ENCODE measurements at places on chromosomes 3 and 15.
A peak's percentile ranks its signal among the peaks of the same experiment; 100 is the strongest.

GRCh38 chr3:188468196-188468595 is 314.2 kb downstream of the LPP start:
- DNase-seq: no peak

GRCh38 chr3:32077260-32078084 is 28.9 kb upstream of the GPD1L start:
- no peak for DNase-seq

- DNase-seq: no peak
Measured at GRCh38 chr3:150107429-150108175, 136.9 kb upstream of the PFN2 start.

DNA sequence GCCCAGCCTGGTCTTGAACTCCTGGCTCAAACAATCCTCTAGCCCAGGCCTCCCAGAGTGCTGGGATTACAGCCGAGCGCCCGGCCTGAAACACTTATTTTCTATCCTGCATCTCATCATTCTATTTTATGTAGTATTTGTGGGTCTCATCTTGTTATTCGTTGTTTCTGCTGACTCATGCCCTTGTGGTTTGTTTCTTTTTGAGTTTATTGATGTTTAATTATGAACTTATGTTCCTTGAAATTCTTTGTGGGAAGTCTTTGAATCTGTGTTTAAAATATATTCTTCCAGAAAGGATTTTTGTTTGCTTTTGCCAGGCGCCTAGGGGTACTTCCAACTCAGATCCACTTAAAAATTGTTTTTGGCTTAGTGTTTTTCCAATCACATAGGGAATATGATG is 78.3 kb upstream of the C15orf39 start:
- no peak for DNase-seq

- DNase-seq: peak; percentile 87
Measured at GRCh38 chr15:78979456-78980320, 34.8 kb upstream of the CTSH start.

GRCh38 chr3:165549665-165550064 is 287.6 kb downstream of the BCHE start:
- DNase-seq: no peak

GRCh38 chr3:125302932-125303331 is 72.2 kb downstream of the ZNF148 start:
- DNase-seq: no peak

DNA sequence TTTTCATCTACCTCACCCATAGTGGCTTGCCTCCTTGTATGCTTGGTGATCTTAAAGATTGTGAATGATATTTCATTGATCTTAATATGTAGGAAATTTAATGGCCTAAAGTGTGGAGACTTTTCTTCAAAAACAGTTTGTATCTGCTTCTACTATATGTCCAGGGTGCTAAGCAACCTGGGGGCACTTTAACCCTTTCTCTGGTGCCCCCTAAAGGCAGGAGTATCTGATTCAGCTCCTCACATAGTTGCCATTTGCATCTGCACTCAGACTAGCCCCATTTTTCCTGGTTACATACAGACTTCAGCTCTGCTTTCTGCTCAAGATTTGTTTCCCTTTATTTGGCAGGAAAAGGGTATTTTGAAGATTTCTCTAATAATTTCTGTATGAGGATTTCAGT is 5.2 kb upstream of the PFN2 start:
- peak; percentile 29 for DNase-seq

DNA sequence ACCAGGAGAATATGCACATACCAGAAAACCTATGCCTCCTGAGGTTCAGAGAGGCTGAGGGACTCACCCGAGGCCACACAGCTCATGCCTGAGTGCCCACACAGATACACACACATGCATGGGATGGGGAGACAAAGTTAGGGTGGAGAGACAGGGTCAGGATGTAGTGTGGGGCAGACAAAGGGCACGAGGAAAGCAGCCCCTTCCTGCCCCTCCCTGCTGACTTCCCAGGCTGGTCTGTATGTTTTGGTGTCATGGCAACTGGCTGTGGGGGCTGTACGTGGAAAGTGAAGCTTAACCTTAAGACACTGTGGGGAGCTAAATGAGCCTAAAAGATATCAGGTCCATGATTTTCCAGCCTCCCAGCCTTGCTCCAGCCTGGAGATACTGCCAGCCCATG is 57.8 kb downstream of the EPHB3 start:
- no peak for DNase-seq

DNA sequence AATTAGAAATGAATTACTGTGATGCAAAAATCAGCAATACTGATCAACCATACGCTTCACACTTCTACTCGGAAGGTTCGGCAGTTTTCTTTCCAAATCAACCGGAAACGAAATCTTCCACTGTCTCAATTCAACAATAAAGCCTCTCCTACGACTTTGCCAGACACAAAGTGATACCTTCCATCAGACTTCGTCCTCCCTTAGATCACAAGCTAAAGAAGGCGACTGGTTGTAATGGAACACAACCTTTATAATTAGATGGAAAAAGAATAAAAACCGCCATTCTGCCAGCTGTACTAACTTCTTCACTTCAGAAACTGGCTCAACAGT is 618 bp downstream of the PARL start:
- no peak for DNase-seq

GRCh38 chr15:78540141-78540870 is at the start of gene PSMA4:
Gene PSMA4, plus strand, starts transcription at chr15:78540444. Its CDS starts 1,484 bp downstream, at chr15:78541928.
- DNase-seq: peak; percentile 98

GRCh38 chr3:12815719-12816118 is 19.2 kb downstream of the CAND2 start:
- peak; percentile 62 for DNase-seq

- no peak for DNase-seq
Measured at GRCh38 chr15:60000824-60001609, 3.1 kb upstream of the FOXB1 start.

- no peak for DNase-seq
Measured at GRCh38 chr15:52558196-52558595, 10.6 kb downstream of the ARPP19 start.

DNA sequence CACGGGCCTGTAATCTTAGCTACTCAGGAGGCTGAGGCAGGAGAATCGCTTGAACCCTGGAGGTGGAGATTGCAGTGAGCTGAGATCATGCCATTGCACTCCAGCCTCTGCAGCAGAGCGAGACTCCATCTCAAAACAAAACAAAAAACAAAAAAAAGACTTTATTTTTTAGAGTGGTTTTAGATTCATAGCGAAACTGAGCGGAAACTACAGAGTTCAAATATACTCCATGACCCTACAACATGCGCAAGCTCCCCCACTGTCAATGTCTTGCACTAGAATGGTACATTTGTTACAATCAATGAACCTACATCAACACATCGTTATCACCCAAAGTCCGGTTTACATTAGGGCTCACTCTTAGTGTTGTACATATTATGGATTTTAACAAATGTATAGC is 2.2 kb upstream of the CRTAP start:
- DNase-seq: no peak

Data from iPS-NIHi11 (cell line).